ENCODE measurements at places on chromosomes 4 and X. TPM values are rescaled to one million over a fixed set of nuclear protein-coding genes. Genes with fewer than 3 reads are reported as not detected.
A peak's percentile ranks its signal among the peaks of the same experiment; 100 is the strongest.

GRCh38 chr4:71377561-71377960 lies 38.7 kb downstream of the SLC4A4 start:
- DNase-seq, result no peak

- no peak for DNase-seq
These were observed 101.4 kb downstream of the GLRA2 start for GRCh38 chrX:14630733-14631132.

DNA sequence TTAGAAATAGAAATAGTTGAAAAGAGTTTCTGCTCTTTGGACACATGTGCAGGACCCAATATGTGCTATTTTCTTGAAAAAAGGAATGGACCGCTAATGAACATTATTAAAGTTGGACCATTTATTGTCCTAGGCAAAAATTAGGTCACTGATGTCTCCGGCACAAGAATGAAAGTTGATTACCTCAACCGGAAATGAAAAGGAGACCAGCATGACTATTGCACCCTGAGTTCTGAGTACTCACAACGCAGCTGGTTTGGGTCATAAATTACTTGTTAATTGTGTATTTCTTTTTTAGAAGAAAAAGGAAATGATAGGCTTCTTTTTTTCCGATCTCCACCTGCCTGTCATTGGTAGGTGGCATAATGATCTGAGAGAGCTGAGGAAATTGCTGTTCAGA lies 232.7 kb downstream of the ARHGAP24 start:
- DNase-seq, result no peak

The SPATA4 gene
- total RNA-seq, result not detected

DNA sequence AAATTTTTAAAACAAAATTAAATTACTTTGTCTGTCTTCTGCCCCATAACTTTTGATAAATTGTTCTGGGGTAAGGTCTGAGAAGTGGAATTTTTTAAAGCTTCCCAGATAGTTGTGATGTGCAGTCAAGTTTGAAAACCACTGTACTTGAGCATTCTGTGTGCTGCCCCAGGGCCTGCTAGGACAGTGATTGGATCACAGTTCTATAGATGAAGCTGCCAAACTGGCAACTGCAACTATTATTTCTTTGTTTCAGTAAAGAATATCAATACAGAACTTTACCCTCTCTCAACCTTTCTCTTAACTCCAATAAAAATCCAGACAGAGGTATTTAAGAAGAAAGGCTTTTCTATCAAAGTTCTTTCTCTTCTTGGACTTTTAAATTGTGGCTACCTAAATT lies at the start of gene OPRPN:
OPRPN (plus strand) TSS at position 361 of the 400 bp plus-strand sequence. CDS start 1,346 bp downstream, outside the sequence.
- no peak for DNase-seq

The ADH5 gene
- 121 TPM for total RNA-seq

- DNase-seq, result no peak
These were observed 420.9 kb upstream of the ATOH1 start for GRCh38 chr4:93407493-93408275.

The CCKAR gene
- not detected for total RNA-seq

DNA sequence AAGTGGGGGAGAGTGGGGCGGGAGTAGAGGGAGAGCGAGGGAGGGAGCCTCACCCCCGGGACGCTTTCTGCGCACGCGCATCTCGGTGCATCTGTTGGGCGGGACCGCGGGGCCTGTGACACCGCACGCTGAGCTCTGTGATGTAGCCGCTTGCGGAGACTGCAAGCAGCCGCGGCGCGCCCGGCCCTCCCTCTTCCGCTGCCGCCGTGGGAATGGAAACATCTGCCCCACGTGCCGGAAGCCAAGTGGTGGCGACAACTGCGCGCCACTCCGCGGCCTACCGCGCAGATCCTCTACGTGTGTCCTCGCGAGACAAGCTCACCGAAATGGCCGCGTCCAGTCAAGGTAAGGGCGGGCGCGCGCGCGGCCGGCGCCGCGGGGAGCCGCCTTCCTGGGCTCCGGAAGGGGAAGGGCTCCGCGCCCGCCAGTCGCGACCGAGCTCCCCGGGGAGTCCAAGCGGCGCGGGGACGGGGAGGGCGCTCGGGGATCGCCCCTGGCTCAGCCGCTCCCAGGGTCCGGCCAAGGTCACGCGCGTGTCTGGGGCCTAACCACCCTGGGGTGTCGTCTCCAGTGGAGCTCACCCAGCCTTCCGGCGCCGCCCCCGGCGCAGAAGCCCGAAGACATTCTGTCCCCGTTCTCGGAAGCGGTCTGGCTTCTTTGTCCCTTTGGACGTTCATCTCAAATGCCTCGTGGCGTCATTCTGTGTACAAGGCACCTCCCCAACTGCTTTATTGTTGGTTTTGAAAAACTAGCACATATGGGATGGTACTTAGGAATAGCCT lies at the start of gene FUNDC2:
FUNDC2 (plus strand) TSS at position 118 of the 782 bp plus-strand sequence; CDS start at position 213, 95 bp downstream.
- peak; percentile 93 for DNase-seq

The TMEM47 gene
- total RNA-seq, result not detected

The FAM184B gene
- total RNA-seq, result 0.04 TPM

The CDKL5 gene
- 1.3 TPM for total RNA-seq

GRCh38 chr4:112145326-112145789 lies at the start of gene FAM241A:
TSS of gene FAM241A (plus strand) at chr4:112145454. CDS start at chr4:112145581, 127 bp downstream.
- DNase-seq, result peak; percentile 91

- DNase-seq, result no peak
These were observed 30.6 kb upstream of the PLAC1 start for GRCh38 chrX:134688839-134689238.

DNA sequence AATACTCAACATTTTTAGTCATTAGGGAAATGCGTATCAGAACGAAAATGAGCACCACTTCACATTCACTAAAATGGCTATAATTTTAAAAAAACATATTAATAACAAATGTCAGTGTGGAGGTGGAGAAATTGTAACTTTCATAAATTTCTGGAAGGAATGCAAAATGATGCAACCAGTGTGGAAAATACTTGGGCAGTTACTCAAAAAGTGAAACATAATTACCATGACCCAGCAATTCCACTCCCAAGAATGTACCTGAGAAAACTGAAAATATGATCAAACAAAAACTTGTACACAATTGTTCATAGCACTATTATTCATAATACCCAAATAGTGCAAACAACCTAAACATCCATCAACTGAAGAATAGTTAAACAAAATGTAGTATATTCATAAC lies 76.1 kb upstream of the FAM241A start:
- no peak for DNase-seq

- DNase-seq, result no peak
These were observed 73.2 kb upstream of the UCP1 start for GRCh38 chr4:140641789-140642439.

The TXLNG gene
- total RNA-seq, result 28.1 TPM

GRCh38 chr4:14893713-14894112 lies 108.6 kb upstream of the CPEB2 start:
- DNase-seq, result no peak

Measured in activated naive CD8-positive, alpha-beta T cell treated with anti-CD3 and anti-CD28 coated beads for 36 hours (primary cell).